ENCODE measurements at places on chromosomes 4 and X.

GRCh38 chr4:139823746-139824145, 158.1 kb downstream of the MGST2 start:
- DNase-seq: no peak

GRCh38 chr4:81756973-81757372, 285.3 kb upstream of the RASGEF1B start:
- no peak for DNase-seq

DNA sequence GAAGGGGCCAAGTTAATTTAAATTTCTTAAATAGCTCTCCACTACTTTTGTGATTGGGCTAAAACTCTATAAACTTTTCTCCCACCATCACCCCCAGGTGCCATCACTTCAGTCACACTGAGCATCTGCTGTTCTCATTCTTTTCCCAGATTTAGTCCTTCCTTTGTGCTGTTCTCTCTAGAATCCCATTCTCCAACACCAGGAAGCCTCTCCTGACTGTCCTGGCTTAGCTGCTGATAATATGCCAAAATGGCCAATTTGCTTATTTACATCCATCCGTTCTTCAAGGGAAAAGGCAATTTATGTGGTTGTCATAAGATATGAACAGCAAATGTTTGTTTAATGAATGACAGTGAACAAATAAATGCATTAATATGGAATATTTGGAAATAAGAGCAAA, 44.1 kb downstream of the FGFBP1 start:
- no peak for DNase-seq

- no peak for DNase-seq
Measured at GRCh38 chr4:114487101-114487500, 111.5 kb upstream of the UGT8 start.

DNA sequence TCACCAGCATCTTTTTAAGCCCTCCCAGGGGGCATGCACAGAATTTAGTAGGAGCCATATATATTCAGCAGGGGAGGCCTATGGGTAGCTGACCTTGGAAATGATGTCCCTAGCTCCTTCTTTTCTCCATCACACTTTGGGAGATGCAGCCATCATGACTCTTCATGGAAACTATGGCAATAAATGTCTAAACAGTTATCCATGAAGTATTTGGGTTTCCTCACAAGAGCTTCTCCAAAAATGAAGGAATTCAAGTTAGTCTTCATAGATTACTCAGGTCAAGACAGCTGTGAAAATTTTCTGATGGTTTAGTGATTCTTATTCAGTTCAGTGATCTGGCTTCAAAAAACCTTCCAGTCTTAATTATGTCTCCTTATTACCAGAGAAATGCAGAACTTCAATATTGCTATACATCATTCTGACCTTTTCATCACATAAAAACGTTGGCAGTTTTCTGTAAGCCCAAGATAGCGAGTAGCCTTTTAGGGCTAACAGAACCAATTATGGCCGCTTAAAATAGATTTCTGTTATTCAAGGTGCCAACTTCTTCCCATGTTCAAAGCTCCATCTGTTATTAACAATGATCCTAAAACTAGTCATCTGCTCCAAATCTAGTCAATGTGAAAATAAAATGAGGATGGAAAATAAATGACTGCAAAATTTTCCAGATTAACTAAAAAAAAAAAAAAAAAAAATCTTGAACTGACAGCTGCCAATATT, 52.5 kb downstream of the TMEM156 start:
- no peak for DNase-seq

- peak; percentile 7 for DNase-seq
Measured at GRCh38 chrX:103533511-103534216, 14.4 kb upstream of the RAB40A start.

DNA sequence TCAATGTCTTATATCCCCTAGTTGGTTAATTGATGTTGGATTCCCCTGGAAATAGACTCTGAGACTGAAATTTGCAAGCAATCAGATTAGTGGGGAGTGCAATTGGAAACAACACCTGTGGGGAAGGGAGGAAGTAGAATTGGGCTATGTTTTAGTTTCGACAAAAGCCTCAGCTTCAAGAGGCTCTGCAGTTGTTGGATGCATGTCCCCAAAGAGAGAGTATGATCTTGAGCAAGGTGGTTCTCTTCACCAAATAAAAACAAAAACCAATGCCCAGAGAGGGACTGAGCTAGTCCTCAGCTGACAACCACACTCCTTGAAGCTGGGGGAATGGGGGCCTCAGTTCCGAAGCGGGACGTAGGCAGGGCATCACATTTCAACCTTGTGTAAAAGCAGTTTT, 77.1 kb downstream of the PRKG2 start:
- DNase-seq: no peak

Measured in H7 (cell line).